ENCODE measurements at places on chromosomes 2 and 18. TPM values are rescaled to one million over a fixed set of nuclear protein-coding genes. Genes with fewer than 3 reads are reported as not detected.

DNA sequence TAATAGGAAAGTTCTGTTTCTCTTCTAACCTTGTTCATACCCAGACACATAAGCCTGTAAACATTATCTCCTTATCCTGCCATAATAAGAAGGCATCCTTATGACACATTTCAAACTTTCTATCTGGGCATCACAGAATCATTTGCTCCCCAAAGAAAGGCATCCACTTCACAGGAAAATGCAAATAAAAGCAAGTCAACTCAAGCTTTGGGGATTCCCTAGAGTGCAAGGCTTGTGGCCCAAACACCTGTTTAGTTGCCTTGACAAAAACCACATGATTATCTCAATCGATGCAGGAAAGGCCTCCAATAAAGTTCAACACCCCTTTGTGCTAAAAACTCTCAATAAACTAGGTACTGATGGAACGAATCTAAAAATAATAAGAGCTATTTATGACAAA is 195.7 kb upstream of the GALNT5 start:
- peak; percentile 3 for DNase-seq

DNA sequence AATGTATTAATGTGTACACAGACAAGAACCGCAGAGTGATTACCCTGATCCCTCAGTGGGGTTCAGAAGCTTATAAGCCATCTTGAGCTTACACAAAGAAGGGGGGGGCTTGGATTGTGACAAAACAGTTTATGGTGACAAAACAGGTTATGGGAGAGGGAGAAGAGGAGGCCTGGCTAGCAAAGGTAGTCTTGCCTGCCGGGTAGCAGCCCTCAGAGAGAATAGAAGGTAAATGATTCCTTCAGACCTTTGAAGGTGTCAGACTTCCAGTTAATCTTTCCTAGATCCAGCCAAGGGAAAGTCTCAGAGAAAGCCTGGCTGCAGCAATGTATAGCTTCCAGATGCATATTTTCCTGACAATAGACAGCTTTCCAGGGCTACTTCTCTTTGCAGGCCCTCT is 44.6 kb upstream of the RAPH1 start:
- no peak for DNase-seq

DNA sequence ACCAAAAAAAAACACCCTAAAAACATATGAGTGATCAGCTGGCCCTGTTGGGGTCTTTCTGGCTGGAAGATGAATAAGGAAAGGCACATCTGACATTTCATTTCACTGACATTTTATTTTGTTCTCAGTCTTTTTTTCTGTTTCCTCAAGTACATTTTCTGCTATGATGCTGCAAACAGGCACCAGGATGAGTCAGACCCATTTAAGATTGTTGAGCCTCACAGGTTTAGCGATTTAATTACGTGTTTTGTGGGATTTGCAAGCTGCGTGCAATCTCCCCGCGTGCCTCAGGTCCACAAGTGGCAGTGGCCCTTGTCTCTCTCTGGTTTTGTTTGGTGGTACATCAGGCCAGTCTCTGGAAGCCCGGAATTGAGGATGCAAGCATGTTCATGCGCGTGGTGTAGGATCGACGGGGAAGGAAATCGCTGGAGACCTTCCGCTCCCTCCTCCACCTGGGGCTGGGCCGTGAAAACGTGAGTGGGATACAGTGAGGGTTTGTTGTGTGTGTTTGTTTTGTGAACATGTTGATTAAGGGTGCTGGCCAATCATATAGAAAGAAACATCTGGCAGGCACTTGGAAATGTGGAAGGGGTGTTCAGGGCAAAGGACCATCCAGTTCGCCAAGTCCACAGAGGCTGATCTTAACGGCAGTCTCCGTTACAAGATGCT is 120.2 kb upstream of the ZNF516 start:
- no peak for DNase-seq

DNA sequence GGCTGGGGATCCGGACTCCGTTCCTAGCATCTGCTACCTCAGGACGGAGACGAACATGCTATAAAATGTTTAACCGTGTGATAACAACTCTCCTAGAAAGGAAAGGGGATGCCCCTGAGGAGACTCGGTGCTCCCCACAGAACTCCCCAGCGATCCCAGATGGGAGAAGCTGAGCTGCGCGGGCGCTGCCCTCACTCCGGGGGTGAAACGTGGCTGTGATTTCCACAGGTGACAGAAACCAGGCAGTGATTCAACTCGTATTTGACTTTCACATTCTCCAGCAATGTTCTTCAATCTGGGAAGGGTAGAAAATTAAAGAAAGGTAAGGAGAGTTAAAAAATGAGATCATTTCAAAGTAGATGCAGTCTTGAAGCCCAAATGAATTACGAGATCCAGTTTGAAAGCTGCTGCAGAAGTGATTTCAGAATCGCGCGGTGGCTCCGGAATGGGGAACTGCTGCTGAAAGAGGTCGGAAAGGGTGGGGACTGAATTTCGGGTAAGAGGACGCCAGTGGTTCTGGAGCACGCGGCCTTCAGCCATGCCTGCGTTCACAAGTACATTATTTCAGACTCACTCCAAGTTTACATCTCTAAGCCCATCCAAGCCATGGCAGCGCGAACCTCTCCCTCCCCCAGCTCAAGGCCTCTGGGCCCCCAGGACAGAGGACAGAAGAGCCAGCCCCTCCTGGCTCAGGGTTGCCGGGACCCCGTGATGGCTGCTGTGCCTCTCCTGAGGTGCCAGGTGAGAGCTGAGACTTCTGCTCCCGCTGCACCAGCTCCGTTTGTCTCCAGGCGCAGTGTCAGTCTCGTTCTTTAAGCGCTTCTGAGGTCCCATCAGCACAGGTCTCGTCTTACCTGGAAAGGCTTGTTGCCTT is 39.5 kb downstream of the ADNP2 start:
- DNase-seq, result no peak

DNA sequence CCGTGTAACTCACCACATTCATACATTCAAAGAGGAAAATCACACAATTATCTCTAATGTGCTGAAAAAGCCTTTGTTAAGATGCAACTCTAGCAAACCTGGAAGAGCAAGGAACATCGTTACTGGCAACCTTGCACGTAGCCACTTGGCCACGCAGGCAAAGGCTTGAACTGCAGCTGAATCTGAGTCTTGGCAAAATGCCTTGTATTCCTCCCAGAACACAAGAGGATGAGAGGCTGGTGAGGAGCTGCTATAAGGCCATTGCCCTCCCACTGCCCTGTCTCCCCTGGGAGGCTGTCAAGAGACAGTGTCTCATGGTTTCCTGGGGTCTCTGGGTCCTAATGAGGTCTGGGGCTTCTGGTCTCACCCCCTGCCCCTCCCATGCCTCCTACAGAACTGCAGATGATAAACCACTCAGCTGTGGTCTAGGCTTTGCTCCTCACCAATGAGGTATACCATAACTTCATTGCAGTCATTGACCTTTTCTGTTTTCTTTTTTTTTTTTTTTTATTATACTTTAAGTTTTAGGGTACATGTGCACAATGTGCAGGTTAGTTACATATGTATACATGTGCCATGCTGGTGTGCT is 141.4 kb downstream of the SPP2 start:
- peak; percentile 40 for DNase-seq

DNA sequence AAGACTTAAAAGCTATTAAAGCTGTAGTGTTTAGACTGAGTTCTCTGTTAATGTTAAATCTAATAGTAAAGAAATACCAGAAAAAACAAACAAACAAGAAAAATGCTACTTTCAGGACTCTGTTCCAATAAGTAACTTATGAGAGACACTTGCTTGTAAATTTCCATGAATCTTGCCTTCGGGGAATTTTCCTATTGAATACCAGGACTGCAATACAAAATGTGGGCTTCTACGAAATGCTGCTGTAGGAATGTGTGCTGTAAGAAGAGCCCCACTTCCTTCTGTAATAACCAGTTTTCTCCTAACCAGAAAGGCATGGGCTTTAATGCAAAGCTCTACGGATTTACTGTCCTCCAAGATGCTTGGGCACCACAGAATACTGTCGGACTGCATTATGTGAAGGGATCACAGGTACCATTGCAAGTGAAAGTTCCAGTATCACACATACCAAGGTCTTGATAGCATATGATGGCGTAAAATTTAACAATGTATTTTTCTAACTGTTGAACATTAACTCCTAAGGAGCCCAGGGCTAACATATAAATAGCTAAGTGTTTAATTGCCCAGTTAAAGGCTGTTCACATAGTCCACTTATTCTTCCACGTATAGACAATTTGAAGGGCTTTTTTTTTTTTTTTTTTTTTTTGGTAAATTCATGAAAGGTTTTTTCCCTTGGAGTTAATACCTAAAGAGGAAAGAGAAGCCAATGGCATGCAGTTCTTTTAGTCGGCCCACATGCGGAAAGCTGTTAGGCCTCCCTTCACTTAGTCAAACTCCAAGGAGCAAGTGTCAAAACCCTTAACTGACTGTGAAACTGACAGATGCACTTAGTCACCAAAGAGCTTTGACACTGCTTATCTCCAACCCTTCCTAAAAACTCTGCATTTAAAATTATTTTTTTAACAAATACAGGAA is 564.0 kb upstream of the POU3F3 start:
- no peak for DNase-seq

DNA sequence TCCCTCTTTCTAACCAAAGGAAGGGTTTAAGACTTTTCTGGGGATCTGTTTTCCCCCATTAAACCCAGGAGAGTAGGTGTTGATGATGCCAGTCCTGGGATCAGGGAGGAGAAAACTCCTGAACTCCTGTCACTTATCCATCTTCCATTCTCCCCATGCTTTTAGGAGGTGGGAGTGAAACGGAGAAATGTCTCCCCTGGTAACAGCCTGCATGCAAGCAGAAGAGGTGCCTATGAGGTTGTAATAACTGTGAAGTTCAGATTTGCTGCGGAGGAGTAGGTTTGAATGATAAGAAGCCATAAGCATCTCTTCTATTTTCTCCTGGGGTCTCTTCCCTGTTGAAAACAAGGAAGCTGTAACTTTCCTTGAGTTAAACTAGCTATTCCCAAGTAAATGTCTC is 150.8 kb downstream of the SLC4A3 start:
- DNase-seq, result no peak

DNA sequence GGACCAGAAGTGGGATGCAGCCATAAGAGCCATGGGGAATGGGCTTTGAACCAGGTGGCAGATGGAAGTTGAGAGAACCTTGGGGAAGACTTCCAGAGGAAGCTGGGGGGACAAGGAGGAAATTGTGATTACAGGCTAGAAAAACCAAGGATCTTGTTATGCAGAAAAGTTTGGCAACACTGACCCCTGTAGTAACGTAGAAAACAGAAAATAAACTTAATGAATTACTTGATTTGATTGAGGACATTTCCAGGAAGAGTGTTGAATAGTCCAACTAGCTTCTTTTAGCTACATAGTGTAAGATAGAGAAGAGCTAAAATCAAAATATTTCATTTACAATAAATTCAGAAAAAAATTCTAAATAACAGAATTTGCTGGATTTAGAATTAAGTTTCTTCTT is 91.9 kb upstream of the GPC1 start:
- DNase-seq, result no peak

GRCh38 chr2:113275556-113276215 is 3.0 kb downstream of the PAX8 start:
- no peak for DNase-seq

DNA sequence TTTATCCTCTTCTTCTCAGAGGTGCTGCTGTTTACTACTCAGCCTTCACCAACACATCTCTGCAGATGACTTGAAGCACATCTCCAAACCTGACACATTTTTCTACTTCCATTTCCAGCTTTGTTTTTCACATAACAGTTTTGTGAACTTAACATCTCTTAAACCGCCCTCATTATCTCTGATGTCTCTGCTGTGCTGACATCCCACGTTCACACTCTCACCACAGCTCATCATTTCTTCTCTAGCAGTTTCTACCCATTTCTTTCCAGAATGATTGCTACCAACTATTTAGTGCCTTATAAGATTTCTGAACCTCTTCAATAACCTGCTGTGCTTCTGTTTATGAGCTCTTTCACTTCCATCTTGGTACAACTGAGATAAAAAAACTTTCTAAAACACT is 238.0 kb downstream of the PTPRM start:
- DNase-seq, result no peak

GRCh38 chr18:62374410-62374965 is 49.4 kb downstream of the TNFRSF11A start:
- no peak for DNase-seq

DNA sequence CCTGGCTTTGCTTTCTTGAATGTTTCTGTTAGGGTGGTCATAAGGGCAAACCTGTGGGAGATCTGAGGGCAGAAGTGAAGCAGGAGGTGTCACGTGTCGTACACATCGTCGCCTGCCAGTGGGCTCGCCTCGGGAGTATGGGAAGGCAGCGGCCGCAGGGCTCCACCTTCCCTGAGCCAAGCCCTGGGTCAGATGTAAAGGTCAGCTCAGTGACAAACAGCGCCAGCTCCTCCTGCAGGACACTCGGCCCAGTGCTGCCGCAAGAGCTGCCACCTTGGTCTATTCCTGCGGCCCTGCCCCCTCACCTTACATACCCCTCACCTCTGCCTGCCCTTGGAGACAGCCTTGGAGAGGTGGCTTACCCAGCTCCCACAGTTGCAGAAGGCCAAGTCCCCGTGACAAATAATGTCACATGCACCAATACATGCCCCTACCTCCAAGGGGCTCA is 64.2 kb downstream of the PSMG2 start:
- DNase-seq, result peak; percentile 27

DNA sequence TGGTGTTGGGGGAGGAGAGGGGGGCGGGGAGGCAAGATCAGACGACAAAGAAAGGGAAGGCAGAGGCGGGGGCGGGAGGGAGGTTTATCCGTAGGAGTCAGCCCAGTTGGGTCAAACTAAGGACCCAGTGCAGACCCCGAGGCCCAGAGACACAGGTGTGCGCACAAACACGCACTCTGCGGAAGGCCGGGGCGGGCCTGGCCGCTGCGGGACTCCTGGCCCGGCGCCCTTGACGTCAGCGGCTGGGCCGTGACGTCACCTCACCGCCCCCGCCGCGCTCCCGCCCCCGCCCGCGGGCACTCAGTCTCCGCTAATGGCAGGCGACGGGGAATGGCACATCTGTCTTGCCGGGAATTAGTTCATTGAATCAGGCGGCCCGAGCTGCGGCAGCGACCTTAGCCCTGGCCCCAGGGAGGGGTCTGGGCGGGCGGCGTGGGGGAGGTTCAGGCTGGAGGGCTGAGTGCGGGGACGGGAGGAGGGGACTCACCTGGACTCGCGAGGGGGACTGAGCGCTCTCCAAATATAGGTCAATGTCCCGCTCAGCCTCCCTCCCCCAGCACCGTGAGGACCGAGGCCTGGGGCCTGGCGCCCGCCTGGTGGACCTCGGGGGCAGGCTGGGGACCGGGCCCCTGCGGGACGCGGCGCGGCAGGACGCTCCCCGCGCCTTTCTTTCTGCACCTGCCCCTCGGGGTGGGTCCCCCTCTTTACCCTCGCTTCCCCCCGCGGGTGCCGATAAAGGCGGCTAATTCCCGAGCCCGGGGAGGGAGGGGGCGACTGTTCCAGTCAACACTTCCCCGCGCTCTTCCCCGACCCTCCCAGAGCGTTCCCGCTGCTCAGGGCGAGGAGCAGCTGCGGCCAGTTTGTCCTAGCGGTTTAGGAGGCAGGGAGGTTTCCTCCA is 15.5 kb upstream of the ECEL1 start:
- DNase-seq, result peak; percentile 61

Gene ALPP
- 0.08 TPM for total RNA-seq

Gene OR6B2
- total RNA-seq, result not detected

Gene KLHL29
- 30.8 TPM for total RNA-seq

Gene POLE4
- 67.0 TPM for total RNA-seq

Gene TTR
- total RNA-seq, result not detected

Gene PRKAG3
- 0.16 TPM for total RNA-seq

Gene MEX3C
- 68.2 TPM for total RNA-seq

Gene TYW5
- 11.8 TPM for total RNA-seq

Gene REG3G
- not detected for total RNA-seq

Gene NUP35
- total RNA-seq, result 52.6 TPM

Measured in SJCRH30 (cell line).